Heart right ventricle (tissue), 16 donors: ENCODE measurements at places on chromosomes 12 and 14. TPM values are rescaled to one million over a fixed set of nuclear protein-coding genes. Genes with fewer than 3 reads are reported as not detected.

Gene EIF2S3B
- total RNA-seq: not detected

Gene TAS2R20
- 0.28 TPM for total RNA-seq

DNA sequence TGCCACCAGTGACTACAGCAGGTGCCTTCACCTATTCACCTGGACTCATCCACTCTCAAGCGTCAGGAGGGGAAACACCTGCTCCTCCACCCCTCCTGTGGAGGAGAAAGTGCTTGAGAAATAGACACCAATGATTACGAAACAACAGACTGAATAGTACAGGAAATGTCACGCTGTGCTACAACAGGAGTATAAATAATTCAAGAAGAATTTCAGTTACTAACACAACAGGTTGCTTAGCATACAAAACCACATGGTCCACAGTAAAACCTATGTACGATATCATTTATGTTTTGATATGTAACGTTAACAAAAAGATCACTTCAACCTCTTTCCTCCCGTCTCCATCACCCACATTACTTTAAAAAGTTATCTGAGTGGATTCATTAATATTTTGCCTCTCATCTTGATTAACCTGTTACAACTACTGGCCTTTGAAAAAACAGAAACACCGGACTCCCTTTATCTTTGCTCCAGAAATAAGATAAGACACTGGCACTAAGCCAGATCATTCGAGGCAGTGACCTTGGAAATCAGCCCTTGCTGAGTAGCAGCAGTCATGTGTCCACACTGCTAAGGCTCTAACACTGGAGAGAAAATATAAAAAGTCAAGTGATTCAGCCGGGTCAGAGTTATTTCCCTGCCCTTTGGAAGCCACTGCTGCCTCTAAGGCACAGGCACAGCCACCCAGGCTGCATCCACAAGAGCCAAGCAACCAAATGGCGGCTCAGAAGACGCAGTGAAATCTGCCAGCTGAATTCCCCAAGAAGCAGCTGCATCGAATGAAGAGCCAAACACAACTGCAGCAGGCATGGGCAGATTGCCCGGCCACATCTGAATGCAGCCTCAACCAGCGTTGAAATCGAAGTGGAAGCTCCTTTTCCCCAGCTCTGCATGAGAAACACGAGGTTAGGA is 40.9 kb downstream of the NT5DC3 start:
- H3K4me3 ChIP-seq: peak overlapping the region; percentile 28
- peak overlapping the region; percentile 47 for H3K27ac ChIP-seq
- no peaks in the 10 kb centered on the region for H3K27me3 ChIP-seq
- DNase-seq: peak; percentile 17

Gene WNT1
- total RNA-seq: not detected

Gene SLCO1C1
- total RNA-seq: 1.2 TPM

Gene PTCSC3
- total RNA-seq: not detected

Gene PKP2
- total RNA-seq: 447 TPM

- H3K27ac ChIP-seq: no peak overlapping the region
- DNase-seq: no peak
- no peak overlapping the region for H3K4me3 ChIP-seq
- H3K4me1 ChIP-seq: no peaks in the 10 kb centered on the region
- H3K36me3 ChIP-seq: no peaks in the 10 kb centered on the region
Measured at GRCh38 chr12:128715485-128715884, 108.3 kb downstream of the SLC15A4 start.

GRCh38 chr14:59330455-59330854 is 134.7 kb downstream of the GPR135 start:
- H3K4me1 ChIP-seq: peaks cover 55% of the 10 kb centered on the region
- no peaks in the 10 kb centered on the region for H3K27me3 ChIP-seq
- DNase-seq: no peak
- no peaks in the 10 kb centered on the region for H3K36me3 ChIP-seq
- peak overlapping the region; percentile 87 for H3K27ac ChIP-seq

DNA sequence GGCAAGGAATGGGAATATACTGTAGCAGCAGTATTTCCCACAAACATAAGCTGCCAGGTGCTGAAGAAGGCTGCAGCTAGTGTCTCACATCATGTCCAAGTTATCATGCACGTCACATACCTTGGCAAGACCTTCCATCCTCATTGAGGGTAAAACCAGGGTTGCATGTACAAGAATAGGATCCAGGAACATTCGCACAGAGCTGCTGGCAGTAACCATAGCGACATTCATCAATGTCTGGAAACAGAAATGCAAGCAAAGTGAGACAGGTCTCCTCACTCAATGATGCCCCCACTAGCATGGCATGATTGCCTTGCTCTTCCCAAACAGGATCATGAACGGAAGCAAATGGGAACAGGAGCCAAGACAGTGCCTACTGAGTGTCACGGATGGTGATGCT is 23.8 kb upstream of the TC2N start:
- peak overlapping the region; percentile 55 for H3K27ac ChIP-seq
- peaks cover 51% of the 10 kb centered on the region for H3K4me1 ChIP-seq
- H3K36me3 ChIP-seq: no peaks in the 10 kb centered on the region
- DNase-seq: no peak

Gene CPNE6
- total RNA-seq: not detected

DNA sequence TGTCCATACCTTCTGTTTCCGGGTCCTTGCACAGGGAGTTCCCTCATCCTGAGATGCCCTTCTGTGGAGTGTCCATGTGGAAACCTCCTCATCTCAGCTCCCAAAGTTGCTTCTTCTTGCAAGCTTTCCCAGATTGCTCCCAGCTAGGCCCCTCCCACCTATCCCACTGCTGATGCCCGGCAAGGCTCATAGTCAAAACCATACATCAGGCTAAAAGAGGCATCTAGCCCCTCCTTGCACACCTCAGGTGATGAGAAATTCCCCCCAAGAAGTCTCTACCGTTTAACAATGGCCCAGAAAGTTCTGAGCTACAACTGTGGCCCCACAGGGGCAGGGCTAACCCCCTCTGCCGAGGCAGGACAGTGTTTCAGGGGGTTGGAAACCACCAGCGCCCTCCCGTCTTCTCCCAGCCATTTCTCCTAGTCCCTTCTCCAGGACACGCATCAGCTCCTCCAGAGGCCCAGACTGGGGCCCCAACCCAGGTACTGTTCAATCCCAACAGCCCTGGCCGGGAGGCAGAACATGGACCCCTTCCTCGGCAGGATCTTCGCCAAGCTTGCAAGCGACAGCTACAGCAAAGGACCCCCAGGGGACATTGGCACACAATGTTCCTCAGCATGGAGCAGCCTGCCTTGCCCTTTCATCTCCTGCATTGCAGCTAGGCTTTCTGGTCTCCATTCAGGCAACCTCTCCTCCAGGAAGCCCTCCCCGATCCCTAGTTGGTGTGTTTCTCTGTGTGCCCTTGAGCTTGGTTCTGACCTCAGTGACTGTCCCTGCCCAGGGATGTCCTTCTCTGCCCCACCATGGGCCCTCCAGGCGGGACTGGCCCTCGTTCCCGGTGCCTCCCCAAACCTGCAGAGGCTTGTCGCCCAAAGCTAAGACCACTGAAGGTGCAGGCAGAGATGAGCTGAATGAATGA is 4.5 kb upstream of the BEGAIN start:
- peaks cover 10% of the 10 kb centered on the region for H3K4me1 ChIP-seq
- no peak for DNase-seq
- H3K27me3 ChIP-seq: no peaks in the 10 kb centered on the region

GRCh38 chr14:91144425-91145145 is 30.7 kb downstream of the DGLUCY start:
- H3K4me1 ChIP-seq: peaks cover 43% of the 10 kb centered on the region
- H3K36me3 ChIP-seq: peaks cover 11% of the 10 kb centered on the region
- no peaks in the 10 kb centered on the region for H3K27me3 ChIP-seq
- no peak for DNase-seq

Gene RHEBL1
- total RNA-seq: 0.25 TPM

Gene PFDN5
- 346 TPM for total RNA-seq

DNA sequence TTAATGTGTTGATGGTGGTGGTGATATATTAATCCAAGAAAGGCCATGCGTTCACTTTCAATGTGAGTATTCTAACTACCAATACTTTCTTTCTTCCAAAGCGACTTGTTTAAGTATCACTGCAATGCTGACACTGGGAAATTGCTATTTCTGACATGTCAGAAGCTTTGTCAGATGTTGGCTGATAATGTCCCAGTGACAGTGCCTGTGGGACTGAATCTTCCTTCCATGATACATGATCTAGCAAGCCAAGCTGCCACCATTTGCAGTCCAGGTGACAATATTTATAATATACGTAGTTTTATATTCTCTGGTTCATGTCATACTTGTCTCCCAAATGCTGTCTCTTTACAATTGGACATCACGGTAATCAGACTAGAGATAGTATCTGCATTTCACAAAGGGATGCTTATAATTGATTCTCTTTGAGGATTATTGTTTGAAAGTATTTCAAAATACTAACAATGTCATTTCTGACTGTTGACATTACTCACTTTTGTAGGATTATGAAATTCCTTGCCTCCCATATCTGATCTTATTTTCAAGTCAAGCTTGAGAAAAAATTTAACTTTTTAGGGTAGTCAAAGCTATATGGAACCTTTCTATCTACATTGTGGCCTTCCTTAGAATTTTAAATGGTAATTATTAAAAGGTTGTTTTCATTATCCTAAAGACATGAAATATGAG is 57.3 kb downstream of the KNTC1 start:
- no peaks in the 10 kb centered on the region for H3K27me3 ChIP-seq
- no peaks in the 10 kb centered on the region for H3K36me3 ChIP-seq
- DNase-seq: no peak
- H3K27ac ChIP-seq: no peak overlapping the region

- H3K4me1 ChIP-seq: no peaks in the 10 kb centered on the region
- H3K4me3 ChIP-seq: no peak overlapping the region
- no peak for DNase-seq
- no peaks in the 10 kb centered on the region for H3K36me3 ChIP-seq
- no peak overlapping the region for H3K27ac ChIP-seq
- no peaks in the 10 kb centered on the region for H3K27me3 ChIP-seq
Measured at GRCh38 chr14:79605849-79606248, 605.5 kb downstream of the DIO2 start.

DNA sequence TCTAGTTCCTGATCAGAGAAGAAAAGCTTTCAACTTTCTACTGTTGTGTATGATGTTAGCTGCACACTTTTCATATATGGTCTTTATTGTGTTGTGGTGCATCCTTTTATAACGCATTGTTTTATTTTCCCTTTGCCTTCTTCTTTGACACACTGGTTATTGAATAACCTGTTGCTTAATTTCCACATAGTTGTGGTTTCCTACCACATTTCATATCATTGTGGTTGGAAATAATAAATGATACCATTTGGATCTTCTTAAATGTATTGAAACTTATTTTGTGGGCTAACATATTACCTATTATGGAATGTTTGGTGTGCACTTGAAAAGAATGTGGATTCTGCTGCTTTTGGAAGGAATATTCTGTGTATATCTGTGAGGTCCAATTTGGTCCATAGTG is 64.9 kb downstream of the GPHN start:
- H3K36me3 ChIP-seq: no peaks in the 10 kb centered on the region
- peaks cover 6% of the 10 kb centered on the region for H3K4me1 ChIP-seq
- no peaks in the 10 kb centered on the region for H3K27me3 ChIP-seq
- no peak overlapping the region for H3K27ac ChIP-seq

- H3K27ac ChIP-seq: peak overlapping the region; percentile 85
- H3K27me3 ChIP-seq: no peaks in the 10 kb centered on the region
- peak; percentile 70 for DNase-seq
Measured at GRCh38 chr12:122080149-122081082, 1.9 kb downstream of the MLXIP start.

GRCh38 chr14:76923431-76924370 is 97.5 kb downstream of the LRRC74A start:
- no peaks in the 10 kb centered on the region for H3K36me3 ChIP-seq
- H3K4me3 ChIP-seq: no peak overlapping the region
- no peak for DNase-seq
- H3K4me1 ChIP-seq: peaks cover 88% of the 10 kb centered on the region
- peak overlapping the region; percentile 50 for H3K27ac ChIP-seq

GRCh38 chr14:103733651-103734050 is 18.0 kb downstream of the ZFYVE21 start:
- H3K27me3 ChIP-seq: no peaks in the 10 kb centered on the region
- H3K36me3 ChIP-seq: peaks cover 95% of the 10 kb centered on the region
- H3K4me1 ChIP-seq: peaks cover 29% of the 10 kb centered on the region
- no peak overlapping the region for H3K4me3 ChIP-seq
- DNase-seq: no peak

GRCh38 chr14:105075379-105076295 is 10.4 kb upstream of the GPR132 start:
- peak; percentile 60 for DNase-seq
- no peaks in the 10 kb centered on the region for H3K36me3 ChIP-seq
- H3K27me3 ChIP-seq: peaks cover 27% of the 10 kb centered on the region
- H3K4me3 ChIP-seq: no peak overlapping the region

Gene GLT1D1
- total RNA-seq: 0.93 TPM

DNA sequence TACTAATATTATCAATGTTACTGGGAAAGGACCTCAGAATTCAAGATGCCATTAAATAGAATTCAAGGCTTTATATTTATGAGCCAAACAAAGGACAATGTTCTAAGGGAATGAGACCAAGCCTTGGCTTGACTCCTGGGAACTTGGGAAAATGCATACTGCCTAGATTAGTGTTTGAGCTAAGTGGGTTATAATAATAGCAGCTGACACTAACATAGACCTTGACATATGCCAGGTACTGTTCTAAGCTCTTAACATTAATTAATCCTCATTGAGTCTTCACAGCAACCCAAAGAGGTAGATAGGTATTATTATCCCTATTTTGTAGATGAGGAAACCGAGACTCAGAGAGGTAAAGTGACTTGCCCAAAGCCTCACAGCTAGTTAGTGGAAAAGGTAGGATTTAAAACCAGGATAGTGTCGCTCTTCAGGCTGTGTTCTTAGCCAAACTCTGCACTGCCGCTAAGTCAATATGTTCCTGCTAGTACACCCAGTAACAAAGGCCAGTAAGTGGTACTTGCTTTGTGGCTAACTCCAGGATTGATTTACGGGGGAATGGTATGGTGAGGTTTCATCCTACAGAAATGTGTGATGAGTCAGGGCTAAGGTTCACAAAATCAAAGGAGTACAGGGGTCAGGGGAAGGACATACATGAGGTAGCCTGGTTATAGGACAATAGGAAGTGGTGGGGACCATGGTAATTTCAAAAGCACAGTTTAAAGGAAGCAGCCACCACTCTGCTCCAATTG is 35.8 kb upstream of the PRKAB1 start:
- H3K27ac ChIP-seq: no peak overlapping the region
- H3K4me1 ChIP-seq: no peaks in the 10 kb centered on the region
- H3K36me3 ChIP-seq: no peaks in the 10 kb centered on the region
- no peak overlapping the region for H3K4me3 ChIP-seq

Gene ACVRL1
- 38.7 TPM for total RNA-seq

GRCh38 chr12:53684654-53685220 is 8.9 kb upstream of the ATP5MC2 start:
- no peaks in the 10 kb centered on the region for H3K4me1 ChIP-seq
- no peak overlapping the region for H3K27ac ChIP-seq
- H3K4me3 ChIP-seq: no peak overlapping the region
- DNase-seq: no peak
- H3K27me3 ChIP-seq: no peaks in the 10 kb centered on the region

DNA sequence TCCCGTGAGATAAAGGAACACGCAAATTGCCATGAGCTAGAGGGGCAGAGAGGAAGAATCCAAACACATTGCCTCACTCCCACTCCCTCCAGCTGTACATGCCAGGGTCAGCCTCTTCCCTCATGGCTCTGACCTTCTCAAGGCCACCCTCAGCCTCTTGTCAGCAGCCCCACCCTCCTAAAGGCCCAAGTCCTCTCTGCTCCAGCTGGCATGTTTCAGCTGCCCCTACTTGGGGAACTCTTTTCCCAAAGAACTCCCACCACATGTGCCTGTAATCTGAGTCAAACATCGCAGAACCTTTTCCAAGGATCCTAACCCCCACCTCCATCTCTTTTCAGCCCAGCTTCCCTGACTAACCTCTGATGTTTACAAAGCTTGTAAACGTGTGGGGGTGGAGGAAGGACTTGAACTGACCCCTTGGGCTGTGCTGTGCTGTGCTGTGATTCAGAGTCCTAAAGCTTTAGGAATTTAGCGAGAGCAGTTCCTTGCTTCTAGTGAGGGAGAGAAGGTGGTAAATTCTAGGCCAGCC is 7.3 kb upstream of the CACNB3 start:
- no peak overlapping the region for H3K4me3 ChIP-seq
- H3K27me3 ChIP-seq: peaks cover under 1% of the 10 kb centered on the region
- no peaks in the 10 kb centered on the region for H3K36me3 ChIP-seq
- no peak overlapping the region for H3K27ac ChIP-seq
